CD4-positive, alpha-beta T cell treated with Interleukin-2 at 100 ng/mL for 4 hours (primary cell): ENCODE measurements at places on chromosomes 2 and 18.

GRCh38 chr2:208370881-208371633 lies 35.5 kb upstream of the PTH2R start:
- DNase-seq, result no peak

GRCh38 chr18:49015886-49016647 lies 65.3 kb upstream of the SMAD7 start:
- no peak for DNase-seq

- DNase-seq, result no peak
These were observed 218.2 kb downstream of the TTC32 start for GRCh38 chr2:19683556-19683955.

DNA sequence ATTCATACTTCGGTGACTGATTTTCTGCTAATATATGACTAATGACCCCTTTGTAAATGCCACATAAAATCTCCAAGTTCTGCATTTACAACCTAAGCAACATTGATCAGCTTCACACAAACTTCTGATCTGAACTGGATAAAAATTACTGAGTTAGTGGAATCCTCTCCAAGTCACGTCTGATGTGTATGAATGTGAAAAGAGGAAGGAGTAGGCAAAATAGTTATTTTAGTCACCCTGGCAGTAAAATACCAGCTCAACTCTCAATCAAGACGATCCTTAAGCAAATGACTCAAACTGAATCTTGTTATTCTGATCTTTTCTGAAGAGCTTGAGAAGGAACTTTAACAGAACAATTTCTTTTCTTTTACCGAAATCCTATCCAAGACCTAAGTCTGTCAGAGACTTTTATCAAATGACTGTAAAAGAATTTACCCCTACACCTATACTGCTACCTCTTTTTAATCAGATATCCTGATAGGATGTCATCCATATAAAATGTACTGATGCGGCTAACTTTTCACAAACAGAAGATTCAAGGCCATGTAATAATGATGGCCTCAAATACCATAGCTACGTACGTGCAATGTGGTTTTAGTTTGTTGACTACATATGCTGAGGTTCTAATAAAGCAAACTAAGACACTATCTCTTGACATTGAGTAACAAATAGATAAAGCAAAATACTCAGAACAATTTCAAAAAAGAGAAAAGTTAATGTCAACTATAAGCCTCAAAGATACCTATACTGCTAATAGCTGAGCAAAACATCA lies 23.7 kb downstream of the CUL3 start:
- no peak for DNase-seq

- DNase-seq, result no peak
These were observed 113.7 kb downstream of the TTC27 start for GRCh38 chr2:32741575-32741974.

GRCh38 chr2:98736464-98736889 lies 5.5 kb upstream of the MGAT4A start:
- peak; percentile 70 for DNase-seq

GRCh38 chr2:61885896-61886603 lies 2.4 kb downstream of the CCT4 start:
- no peak for DNase-seq

DNA sequence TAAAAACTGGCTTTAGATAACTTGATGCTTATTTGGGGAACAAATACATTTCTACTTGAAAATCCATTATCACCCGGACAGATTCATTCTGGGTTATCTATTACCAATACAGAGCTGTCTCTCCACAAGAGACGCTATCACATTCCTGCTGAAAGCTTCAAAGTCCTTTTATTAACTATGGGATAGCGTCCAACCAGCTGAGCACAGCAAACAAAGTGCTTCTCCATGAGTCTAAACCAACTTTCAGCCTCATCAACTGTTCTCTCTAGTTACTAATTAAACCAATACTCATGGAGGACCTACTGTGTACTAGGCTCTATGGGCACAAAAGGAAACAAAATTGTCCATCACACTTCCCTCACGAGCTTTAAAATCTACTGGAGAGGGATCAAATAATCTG lies 132.8 kb downstream of the L3MBTL4 start:
- no peak for DNase-seq

DNA sequence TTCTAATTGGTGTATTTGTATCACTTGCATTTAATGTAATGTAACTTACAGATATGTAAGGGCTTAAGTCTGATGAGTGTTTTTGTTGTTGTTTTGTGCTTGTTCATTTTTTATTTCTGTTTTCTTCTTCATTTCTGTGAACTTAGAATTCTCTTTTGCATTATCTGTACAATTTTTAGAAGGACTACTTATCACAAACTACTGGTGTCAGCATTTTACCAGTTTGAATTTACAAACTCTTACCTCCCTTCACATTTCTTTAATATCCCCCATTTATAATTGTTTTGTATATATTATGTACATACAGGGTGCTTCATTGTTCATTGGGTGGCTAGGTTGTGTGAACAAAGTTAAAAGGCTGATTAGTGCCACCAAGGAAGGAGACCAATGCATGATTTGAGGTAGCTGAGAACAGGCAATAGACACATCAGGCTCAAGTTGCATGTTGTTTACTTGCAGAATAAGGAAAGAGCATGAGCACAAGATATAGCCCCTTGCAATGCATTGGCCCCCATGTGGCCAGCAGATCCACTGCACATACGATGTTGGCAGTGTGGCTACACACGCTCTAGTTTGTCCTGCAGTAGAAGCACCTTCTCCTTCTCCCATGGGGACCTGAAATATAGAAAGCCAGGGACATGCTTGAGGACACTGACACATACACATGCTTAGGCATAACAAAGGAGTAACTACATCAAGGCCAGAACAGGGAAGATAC lies 198.2 kb downstream of the CD8B2 start:
- no peak for DNase-seq

- DNase-seq, result no peak
These were observed 23.6 kb downstream of the DTNB start for GRCh38 chr2:25649786-25650185.

DNA sequence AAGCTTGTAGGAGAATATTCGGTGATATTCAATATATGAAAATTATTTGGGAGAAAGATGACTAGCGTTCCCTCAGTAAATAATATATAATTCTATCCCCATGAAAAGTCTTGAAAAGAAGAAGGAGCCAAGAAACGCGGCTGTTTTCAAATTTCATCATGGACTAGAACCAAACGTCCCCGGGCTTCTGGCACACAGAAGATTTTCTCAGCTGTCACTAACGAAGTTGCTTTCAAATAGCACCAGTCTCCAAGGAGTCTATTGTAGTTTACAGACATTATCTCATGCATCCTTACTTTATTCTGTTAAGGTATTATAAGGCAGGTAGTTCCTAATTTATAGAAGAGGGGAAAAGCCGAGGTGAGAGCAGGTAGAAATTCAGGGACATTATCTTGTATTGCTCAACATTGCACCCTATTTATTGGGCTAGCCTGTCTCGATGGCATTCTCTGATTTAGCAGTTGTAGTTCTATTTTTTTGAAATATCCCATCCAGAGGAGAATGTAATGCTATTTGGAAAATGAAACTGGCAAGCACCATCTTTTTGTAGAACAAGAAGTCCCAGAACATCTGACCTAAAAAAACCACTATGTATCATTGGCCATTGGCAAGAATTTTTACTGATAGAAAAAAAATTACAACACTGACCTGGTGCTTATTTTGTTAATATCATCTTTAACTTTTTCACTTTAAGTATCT lies 198.1 kb upstream of the RASGRP3 start:
- no peak for DNase-seq

GRCh38 chr18:1595195-1595594 lies 690.5 kb downstream of the ADCYAP1 start:
- DNase-seq, result no peak

DNA sequence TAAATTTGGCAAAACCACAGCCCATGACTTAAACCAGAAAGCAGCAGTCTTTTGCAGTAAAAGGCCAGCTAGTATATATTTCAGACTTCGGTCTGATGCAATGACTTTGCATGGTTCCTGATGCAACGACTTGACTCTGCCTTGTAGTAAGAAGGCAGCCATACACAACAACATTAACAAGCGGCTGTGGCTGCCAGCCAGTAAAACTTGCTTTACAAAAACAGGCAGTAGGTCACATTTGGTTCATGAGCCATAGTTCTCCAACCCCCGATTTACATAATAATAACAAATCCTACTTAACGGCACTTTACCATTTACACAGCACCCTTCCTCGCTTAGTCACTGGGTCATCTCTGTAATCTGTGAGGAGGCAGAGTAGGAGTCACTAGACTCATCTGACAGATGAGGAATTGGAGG lies 410.3 kb downstream of the LRATD1 start:
- no peak for DNase-seq

GRCh38 chr2:200650195-200650594 lies 64.4 kb downstream of the AOX1 start:
- no peak for DNase-seq

DNA sequence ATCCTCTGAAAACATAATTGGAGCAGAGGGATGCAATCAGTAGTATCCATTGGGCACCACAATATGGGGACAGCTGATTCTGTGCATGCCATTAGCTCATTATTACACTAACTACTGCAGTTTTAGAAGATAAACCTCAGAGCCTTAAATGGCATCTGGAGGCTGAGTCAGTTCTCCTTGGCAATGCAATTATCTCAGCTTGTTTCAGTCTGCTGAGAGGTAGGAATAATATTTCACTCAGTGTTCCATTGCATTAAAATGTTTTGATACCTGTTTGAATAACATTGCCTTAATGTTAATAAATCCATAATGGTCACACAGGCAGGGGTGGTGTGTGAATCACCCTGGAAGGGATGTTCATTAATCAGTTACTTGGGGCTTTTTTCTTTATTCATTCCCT lies 309.6 kb downstream of the LRRTM1 start:
- no peak for DNase-seq

DNA sequence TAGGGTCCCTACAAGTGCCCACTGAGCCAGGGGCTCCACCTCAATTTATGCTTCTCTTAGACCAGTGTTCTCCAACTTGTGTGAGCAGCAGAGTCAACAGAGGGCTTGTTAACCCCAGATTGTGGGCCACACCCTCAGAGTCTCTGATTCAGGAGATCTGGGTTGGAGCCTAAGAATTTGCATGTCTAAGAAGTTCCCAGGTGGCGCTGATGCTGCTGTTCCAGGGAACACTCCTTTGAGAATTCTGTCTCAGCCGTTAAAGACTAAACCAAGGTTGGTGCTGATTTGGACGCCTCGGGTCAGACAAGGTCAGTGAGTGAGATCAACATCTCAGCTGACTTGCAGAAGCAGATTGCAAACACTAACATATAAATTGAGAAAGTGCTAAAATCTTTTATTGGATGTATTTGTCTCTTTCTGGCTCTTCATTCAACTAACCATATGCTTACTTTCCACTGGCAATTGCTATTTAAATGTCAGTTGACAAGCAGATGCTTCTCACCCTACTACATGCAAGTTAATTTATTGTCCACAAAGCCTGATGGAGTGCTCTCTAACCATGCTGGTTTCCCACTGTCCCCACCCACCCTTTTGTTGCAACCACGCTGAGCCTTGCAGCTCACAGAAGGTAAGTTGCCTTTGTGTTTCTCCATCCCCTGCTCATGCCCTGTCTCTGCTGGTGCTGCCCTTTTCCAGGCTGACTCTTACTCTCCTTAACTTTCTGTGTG lies 31.5 kb downstream of the LYPD1 start:
- no peak for DNase-seq

DNA sequence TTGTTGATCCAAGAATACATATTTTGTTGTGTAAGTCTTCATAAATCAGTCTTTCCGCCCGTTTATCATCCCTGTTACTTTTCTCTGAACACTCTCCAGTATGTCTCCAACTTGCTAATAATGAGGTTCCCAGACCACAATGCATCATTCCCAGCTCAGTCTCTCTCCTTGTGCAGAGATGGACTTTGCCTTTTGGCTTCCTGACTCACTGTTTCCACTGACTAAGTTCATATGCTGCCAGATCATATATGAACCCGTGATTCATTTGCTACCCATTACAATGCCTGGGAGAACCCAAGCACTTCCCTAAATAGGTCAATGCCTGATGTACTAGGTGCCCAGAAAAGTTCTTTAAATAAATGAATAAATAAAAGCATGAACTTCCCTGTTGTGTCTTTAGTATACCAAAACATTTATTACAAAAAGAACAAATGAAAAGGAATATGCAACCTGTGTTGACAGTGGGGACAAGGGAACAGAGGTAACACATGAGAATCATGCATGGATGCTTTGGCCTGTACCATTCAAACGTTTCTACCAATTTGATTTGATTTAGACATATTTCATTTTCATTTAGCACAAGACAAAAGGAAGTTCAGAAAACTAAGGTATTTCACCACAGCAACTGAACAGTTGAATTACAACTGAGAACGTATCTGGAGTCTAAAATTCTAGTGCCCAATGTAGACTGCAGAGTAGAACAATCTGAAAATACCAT lies 215.4 kb upstream of the HNRNPA3 start:
- DNase-seq, result peak; percentile 13

DNA sequence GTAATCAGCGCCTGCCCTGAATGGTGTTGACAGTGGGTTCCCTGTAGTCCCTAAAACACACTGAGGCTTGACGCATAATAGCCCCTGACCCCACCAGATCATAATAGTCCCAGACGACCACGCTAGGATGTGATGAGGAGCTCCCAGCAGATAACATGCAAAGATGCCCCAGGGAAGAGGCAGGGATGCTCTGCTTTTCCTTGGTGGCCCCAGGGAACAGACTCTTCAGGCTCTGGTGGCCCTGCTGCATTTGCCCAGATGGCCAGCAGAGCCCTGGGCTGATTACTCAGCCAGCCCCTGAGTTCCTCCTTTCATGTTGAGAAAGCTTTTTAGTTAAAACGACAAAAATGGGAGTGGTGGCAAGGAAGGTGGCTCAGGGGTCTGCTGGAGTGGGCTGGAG lies 5.9 kb upstream of the NCKAP5 start:
- DNase-seq, result no peak

- DNase-seq, result no peak
These were observed 27.9 kb downstream of the SETBP1 start for GRCh38 chr18:44708451-44709083.

DNA sequence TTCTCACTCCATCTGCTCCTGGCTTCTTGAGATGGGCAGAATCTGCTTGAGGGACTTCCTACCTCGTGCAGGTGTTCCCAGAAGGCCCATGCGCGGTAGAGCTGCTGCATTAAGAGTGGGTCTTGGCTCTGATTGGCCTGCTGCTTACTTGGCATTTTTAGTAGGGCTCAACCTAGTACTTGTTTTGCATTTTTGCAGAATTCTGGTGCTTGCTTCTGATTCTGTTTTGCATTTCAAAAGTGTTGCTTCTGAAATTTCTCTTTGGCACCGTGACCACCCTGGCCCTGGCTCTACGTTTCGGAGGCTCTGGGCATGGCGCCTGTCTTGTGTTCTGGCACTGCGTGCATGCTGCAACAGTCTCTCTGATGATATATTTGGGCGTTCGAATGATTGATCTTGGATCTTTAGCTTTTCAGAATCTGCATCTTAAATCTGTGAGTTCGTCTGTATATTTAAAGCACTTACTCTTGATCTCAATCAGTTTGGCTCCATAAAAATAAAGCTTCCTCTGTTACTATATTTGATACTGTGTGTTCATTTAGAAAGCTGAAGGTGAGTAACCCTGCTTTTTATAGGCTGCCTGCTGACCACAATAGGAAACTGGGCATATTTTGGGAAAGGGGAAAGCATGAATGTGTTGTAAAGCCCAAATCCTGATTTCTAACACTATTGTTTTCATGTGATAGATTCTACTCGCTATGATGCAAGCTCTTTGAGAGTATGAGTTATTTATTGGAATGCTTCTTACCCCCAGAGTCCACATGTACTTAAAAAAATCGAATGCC lies 22.2 kb downstream of the EFR3B start:
- no peak for DNase-seq

- DNase-seq, result no peak
These were observed 515.2 kb upstream of the FANCL start for GRCh38 chr2:58756336-58756735.

- DNase-seq, result no peak
These were observed 103.2 kb downstream of the CTIF start for GRCh38 chr18:48641981-48642380.
